Activated CD8-positive, alpha-beta T cell treated with anti-CD3 and anti-CD28 coated beads, Interleukin-2, amount 10 ng/mL, durations not matched to agents 7 days and 5 days (primary cell): ENCODE measurements at places on chromosomes 5 and 9. TPM values are rescaled to one million over a fixed set of nuclear protein-coding genes. Genes with fewer than 3 reads are reported as not detected.

DNA sequence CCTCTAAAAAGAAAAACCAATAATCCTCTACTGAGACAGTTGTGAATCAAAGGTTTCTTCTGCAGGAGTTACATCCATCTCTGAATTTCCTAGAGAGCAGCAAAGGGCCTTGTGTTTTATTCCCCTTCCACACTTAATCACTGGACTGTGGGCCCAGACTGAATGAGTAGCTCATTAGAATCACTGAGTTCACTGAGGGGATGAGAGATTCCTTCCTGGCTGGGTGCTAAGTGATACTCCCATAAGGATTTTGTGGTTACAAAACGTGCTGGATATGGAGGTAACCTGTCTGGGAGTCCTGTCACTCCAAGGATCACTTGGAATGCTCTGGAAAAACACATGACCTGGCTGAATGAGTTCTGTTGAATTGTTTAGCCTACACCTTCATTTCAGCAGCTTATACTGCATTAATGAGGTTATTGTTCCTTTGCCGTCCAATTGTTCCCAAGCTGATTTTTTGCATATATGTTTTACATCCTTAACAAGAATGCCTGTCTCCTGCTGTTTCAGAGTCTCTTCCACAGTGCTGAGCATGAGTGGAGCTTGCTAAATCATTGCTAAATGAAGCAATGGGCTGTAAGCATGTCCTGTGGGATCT is 82.9 kb downstream of the MEF2C start:
- no peak for DNase-seq
- no peaks in the 10 kb centered on the region for H3K36me3 ChIP-seq
- no peak overlapping the region for H3K4me3 ChIP-seq
- H3K27me3 ChIP-seq: peaks cover 3% of the 10 kb centered on the region
- no peak overlapping the region for H3K27ac ChIP-seq

GRCh38 chr5:121913418-121913817 is 48.4 kb upstream of the SRFBP1 start:
- H3K27ac ChIP-seq: no peak overlapping the region
- H3K36me3 ChIP-seq: no peaks in the 10 kb centered on the region
- DNase-seq: no peak
- no peaks in the 10 kb centered on the region for H3K27me3 ChIP-seq

Gene ARL14EPL
- total RNA-seq: not detected

DNA sequence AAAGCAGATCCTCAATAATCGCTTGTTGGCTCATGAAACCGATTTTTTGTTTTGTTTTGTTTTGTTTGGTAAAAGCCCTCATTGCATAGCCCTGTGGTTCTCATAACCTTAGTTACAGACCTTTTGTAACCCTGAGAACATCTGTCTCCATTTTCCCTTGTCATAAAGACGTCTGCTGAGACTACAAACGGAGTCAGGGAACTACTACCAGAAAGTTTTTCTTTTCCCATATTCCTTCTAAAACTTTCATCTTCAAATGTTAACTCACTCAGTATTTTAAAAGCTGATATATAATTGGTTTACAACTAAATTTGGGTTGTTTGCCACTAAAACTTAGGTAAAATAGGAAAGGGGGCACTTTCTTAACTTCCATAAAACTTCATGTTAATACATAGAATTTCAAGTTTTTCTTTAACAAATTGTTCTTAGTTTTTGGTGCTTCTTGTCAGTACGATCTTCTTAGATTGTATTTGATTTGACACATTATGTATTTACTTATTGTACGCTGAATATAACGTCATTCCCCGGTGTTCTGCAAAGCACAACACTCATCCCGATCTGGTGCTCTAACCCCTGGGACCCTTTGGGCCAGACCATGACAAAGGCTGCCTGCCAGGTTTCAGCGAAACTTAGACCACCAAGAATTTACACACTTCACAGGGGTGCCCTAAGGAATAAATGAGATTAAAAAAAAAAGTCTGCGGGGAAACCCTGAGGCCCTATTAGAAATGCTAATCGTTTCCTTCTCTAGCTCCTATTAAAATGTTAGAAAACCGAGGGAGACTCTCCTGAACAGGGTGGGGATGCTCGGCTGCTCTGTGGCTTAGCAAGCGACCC is 1.1 kb upstream of the ANP32B start:
- no peaks in the 10 kb centered on the region for H3K27me3 ChIP-seq
- peaks cover 39% of the 10 kb centered on the region for H3K4me1 ChIP-seq
- peak overlapping the region; percentile 84 for H3K4me3 ChIP-seq
- peaks cover 15% of the 10 kb centered on the region for H3K36me3 ChIP-seq

Gene OGN
- not detected for total RNA-seq

Gene CDC25C
- total RNA-seq: 15.0 TPM

GRCh38 chr5:116216246-116216645 is 131.4 kb downstream of the COMMD10 start:
- no peak overlapping the region for H3K27ac ChIP-seq
- H3K36me3 ChIP-seq: no peaks in the 10 kb centered on the region
- no peak for DNase-seq
- no peaks in the 10 kb centered on the region for H3K27me3 ChIP-seq
- no peaks in the 10 kb centered on the region for H3K4me1 ChIP-seq

GRCh38 chr9:70554881-70555280 is 140.4 kb upstream of the KLF9 start:
- no peaks in the 10 kb centered on the region for H3K27me3 ChIP-seq
- H3K27ac ChIP-seq: peak overlapping the region; percentile 12
- H3K4me3 ChIP-seq: no peak overlapping the region
- no peak for DNase-seq
- peaks cover 2% of the 10 kb centered on the region for H3K36me3 ChIP-seq
- H3K4me1 ChIP-seq: peaks cover 24% of the 10 kb centered on the region

- no peak overlapping the region for H3K4me3 ChIP-seq
- H3K4me1 ChIP-seq: no peaks in the 10 kb centered on the region
- H3K36me3 ChIP-seq: no peaks in the 10 kb centered on the region
- DNase-seq: no peak
Measured at GRCh38 chr5:92841604-92842155, 739.3 kb downstream of the NR2F1-AS1 start.

DNA sequence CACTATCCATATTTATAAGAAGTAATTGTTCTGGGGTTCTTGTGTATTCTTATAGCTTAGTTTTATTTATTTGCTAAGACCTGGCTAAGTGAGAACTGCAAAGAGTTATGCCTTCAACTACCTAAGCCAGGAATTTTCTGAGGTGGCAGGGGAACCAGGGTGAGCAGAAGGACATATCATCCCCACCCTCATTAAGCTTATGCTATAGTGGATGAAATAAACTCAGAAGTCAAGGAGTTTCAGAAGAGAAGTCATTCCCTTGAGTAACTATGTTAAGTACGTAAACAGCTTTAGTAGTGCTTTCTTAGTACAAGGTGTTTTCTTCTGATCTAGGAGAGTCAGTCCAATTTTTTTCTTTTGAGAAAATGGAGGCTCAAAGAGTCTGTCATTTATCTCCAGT is 41.7 kb downstream of the STK32A start:
- H3K4me3 ChIP-seq: no peak overlapping the region
- no peaks in the 10 kb centered on the region for H3K4me1 ChIP-seq
- DNase-seq: no peak
- H3K27ac ChIP-seq: no peak overlapping the region

DNA sequence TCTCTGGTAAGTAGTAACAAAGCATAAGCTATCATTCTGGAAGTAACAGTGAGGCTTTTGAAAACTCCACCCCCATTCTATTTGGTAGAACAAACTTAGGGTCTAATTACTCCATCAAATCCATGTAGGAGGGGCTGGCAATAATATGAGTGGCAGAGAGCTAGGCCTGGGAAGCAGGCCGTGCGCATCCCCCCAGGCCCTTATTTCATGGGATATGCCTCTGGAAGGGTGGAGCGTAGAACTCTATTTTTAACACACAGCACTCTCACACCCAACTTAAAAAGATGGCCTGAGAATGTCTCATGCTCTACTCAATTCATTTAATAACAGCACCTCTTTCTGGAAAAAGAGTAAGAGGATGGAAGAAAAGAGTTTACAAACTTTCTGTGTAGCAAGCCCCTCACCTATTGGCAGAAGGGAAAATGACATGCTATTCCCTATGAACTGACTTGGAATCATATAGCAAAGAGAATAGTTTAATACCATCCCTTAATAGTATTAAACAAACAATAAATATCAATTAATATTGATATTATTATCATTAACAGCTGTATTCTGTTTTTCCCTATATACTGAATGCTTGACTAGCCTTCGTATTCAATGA is 233.2 kb downstream of the KCTD16 start:
- H3K4me3 ChIP-seq: no peak overlapping the region
- no peaks in the 10 kb centered on the region for H3K27me3 ChIP-seq
- no peak overlapping the region for H3K27ac ChIP-seq
